ENCODE measurements at places on chromosomes 3 and 15.

- no peak for DNase-seq
These were observed 141.5 kb downstream of the DUT start for GRCh38 chr15:48472756-48473155.

GRCh38 chr3:14428087-14429033 is 26.0 kb downstream of the SLC6A6 start:
- DNase-seq: peak; percentile 27

GRCh38 chr3:52370531-52370930 is 54.4 kb downstream of the DNAH1 start:
- DNase-seq: no peak

- DNase-seq: no peak
These were observed 97.9 kb upstream of the PFN2 start for GRCh38 chr3:150068440-150069153.

- no peak for DNase-seq
These were observed 253.1 kb upstream of the TRIM42 start for GRCh38 chr3:140424726-140425125.

GRCh38 chr3:38127611-38128302 is 9.2 kb downstream of the ACAA1 start:
- DNase-seq: no peak

DNA sequence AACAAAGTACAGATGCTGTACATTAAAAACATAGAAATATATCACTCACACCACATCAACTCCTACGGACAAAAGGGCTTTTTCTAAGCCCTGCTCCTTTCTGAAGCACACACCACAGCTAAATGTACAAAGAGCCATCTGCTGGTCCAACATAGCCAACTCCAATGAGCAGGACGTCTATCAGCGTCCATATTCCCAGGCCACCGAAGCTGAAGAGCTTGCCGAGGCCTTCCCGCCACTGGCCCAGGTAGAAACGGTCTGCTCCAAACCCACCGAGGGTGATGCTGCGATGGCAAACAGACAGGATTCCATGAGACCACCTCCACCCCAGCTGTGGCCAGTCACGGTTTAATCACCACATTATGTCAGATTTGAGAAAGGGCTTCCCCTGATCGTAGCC is 9.8 kb downstream of the TM2D3 start:
- no peak for DNase-seq

DNA sequence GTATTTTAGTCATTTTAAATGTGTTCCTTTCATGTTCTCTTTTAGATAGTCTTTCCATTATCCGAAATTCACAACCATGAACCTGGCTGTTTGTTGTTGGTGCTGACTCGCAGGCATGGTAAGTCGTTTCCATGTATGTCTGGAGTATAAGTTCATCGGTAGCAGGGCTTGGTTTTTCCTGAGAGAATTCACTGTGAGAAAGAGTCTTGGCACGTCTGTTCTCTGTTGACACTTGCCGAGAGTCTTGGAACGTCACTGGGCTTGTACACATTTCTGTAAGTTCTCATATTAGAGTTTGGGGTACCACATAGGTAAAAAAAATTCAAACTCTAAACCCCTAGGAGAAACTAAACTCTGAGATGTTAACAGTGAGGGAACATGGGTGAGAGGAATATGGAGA is 29.4 kb upstream of the EIF4A2 start:
- DNase-seq: no peak

DNA sequence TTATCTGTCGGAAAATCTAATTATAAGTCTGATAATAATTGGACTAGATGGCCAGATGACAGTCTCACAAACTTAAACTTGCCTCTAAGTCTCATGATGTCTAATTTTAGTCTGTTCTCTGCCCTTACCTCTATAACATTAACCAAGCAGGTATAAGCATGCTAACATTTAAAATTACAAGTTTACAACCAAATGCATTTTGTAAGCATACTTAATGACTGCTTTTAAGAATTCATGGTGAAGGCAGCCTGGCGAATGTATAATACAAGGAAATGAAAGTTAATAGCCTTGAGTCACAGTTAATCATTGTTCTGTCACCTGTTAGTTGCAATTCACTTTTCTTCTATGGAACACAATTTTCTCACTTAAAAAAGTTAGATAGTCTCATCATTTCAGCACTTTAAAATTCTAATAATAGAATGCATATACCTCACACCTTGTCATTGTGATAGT is 16.5 kb downstream of the BCHE start:
- DNase-seq: no peak

- DNase-seq: peak; percentile 53
These were observed 103.7 kb downstream of the FRMD4B start for GRCh38 chr3:69282181-69282580.

DNA sequence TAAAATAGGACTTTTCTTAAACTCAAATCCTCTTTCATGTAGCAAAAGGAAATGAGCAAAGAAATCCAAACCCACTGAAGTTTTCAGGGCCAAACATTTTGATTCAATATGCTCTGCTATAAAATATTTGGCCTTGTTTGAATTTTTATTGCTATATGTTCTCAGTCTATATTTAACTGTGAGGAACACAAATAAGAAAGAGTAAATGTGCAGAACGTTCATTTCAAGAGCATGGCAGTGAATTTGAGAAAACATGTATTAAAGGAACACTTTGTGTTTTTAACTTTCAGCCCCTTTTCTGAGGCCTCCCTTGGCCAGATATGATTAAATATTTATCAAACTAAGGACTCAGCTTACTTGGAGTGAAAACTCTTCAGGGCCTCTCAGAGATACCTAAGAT is 124.7 kb upstream of the CCNL1 start:
- DNase-seq: no peak

DNA sequence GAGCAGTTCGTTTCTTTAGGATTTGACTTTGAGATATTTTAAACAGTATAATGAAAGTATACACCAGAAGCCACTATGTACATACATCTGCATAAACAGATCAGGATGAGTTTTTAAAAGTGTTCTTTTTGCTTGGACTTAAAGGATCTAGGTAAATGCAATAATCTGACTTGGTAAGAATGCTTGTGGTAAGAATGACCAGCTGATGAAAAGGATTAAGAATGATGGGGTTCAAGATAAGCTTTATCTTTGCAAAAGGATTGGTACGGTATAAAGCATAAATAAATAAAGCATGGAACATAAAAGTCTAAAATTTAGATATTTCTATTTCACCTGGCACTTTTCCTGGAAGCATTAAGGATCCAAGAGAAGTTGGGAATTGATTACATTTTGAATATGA is 9.8 kb upstream of the MME start:
- no peak for DNase-seq

- DNase-seq: no peak
These were observed 106.1 kb downstream of the RFTN1 start for GRCh38 chr3:16407366-16407765.

DNA sequence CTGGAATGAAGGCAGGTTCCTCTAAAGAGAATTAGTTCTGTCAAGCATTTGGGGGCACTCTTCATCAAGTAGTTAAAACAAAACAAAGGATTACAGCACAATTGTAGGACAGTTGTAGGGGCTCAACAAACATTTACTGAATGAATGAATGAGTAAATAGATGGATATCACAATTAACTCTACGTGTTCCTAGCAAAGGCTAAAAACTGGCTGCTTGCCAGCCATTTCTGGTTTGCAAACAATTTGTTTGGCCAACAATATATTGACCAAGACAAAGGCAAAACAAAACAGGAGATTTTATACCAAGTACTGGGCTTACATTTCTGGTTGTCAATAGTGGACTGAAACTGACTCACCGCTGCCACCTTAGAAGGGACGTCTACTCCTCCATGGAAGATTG is 116.8 kb downstream of the ZNF280D start:
- no peak for DNase-seq

DNA sequence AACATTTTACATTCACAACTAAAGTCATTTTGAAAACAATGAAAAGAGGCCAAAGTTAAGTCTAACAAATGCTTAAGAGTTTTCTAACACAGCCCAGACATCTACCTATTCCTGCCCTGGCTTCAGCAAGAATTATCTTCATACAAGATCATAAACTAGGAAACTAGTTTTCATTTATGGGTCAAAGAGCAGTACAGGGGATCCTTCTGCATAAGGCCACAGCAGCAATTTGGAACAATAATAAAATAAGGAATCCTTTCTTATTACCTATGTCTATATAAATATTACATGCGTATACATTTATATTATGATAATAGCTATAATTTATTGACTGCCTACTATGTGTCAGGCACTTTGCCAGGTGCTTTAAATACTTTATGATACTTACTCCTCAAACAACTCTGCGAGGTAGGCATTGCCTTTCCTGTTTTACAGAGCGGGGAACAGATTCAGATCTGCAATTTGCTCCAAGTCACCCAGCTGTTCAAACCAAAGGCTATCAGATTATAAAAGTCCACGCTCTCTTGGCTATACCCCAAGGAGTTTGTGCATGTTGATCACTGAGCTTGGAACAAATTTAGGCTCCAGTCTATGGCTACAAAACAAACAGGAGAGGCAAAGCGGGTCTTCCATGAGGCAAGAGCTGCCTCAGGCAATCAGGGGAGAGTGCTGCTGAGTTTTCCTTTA is 196.4 kb downstream of the RORA start:
- DNase-seq: no peak

DNA sequence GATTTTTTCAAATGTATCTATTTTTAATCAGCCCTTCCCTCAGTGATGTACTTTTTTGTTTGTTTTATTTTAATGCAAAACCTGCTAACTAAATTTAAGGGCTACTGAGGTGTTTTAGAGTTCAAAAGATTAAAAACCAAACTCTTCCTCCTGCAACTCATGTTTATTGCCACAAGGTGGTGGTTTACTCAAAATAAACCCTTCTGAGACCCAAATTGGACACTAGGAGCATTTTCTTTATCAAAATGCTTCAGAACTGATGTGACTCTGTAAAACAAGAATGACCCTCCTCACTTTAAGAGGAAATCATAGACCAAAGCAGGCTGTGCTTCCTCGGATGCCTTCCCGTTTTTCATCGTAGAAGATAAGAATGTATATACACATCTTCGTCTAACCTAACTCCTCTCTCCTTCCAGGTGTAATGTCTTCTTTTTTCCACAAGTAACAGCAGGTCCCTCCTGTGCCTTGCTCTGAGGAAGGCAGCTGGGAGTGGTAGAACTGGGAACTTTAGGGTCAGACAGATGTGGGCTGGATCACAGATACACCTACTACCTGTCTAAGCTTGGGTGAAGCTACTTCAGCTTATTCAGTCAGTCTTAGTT is 2.9 kb upstream of the NME9 start:
- DNase-seq: no peak

GRCh38 chr15:70217226-70218160 is 119.8 kb upstream of the TLE3 start:
- no peak for DNase-seq

DNA sequence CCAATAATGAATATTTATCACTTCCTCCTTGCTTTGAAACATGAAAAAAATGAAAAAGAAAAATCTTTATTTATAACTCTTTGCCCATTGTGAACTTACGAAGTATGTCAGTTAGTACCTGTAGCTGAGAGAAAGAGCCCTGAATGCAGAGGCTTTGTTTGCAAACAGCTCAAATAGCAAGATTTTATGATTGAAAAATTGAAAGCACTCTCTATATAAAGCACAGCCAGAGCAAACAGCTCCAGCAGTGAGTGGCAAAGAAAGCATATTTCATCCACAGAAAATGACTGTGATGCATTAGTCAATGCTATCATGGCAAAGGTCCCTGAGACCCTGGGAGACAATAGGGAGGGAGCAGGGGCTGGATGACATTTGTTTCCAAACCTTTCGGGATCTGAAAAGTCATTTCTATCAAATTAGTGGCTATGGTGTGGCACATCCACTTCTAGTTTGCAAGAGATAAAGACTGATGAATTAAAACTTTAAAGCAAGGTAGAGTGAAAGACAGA is 576.1 kb downstream of the OTOL1 start:
- no peak for DNase-seq

DNA sequence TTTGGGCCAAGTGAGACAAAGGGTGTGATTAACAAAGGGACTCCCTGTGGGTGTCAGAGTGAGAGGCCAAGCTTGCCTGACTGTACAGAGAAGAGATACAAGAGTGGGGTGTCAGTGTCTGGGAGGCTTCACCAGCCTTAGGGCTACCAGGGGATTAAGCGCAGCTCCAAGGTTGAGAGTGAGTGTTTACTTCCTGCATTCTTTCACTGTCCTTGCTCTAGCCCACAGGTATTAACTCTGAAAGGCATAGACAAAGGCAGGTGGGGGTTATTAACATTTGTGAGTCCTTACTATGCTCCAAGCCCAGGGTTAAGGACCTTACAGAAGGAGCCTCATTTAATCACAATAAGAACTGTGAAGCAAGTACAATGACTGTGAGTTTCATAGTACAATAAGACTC is 107.6 kb downstream of the IL20RB start:
- no peak for DNase-seq

DNA sequence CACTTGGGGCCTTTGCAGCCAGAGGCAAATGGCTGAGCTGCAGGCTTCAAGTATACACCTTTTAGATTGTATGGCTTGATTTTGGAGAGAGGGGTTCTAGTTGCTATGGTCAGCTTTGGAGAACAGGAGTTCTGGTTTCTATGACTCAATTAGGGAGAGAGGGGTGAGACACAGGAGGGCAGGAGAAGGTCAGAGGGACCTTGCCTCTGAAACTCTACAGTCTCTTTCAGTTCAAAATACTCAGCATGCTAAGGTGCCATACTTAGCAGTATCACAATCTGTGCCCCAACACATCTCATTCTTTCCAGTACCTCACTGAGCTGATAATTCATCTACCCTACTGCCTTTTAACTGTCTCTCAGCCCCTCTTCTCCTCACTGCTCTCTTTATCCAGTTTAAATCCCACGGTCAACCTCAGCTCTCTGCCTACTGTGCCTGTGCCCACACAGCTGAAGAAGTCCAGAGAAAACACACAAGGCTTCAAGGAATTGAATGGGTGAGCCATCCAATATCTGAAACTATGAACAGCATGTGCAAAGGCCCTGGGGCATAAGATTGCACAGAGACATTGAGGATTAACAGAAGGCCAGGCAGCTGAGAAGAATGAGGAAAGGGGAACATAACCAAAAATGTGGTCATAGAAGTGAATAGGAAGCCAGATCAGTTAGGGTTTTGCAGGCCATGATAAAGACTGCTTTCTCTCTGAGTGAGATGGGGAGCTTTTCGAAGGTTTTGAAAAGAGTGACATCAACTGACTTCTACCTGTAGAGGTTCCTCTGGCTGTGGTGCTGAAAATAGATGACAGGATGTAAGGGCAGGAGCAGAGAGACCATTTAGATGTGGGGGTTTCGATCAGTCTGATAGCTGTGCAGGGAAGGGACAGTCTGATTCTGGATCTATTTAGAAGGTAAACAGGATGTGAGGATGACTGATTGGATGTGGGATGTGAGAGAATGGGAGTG is 54.5 kb upstream of the C3orf80 start:
- no peak for DNase-seq

DNA sequence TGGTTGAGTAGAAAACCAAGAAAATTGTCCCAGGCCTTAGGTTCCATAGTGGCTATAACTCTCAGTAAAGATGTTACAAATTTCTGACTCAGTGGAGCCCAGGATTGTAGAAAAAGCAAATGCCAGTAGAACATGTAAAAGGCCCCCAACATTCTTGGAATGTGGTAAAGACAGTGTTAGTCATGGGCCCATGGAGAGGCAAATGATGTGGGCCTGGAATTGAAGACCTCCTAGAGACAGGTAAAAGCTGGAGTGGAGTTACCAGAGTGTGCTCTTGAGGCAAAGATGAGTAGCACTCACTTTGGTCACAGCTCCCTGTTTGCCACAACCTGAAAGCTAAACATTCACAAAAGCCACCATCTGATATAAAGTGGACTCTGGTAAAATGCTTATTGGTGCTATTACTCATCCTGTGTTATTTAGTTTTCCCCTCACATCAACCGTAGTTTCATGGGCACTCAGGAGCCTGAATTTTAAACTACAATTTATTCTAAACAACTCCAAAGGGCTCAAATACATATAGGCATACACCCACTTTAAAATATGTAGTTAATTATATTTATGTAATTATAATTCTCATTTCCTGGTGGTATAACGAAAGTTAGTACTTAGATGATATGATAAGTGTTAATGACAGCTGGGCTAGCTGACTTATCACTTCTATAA is 359.6 kb upstream of the NECTIN3 start:
- no peak for DNase-seq

Measured in stimulated activated CD4-positive, alpha-beta T cell treated with anti-CD3 and anti-CD28 coated beads, Interleukin-1b, Interleukin-23, amount 100 ng/mL, for 4 hours (primary cell).